ENCODE measurements at places on chromosomes 12 and 14.

- DNase-seq, result peak; percentile 46
These were observed 6.9 kb downstream of the RTRAF start for GRCh38 chr14:51996148-51996746.

DNA sequence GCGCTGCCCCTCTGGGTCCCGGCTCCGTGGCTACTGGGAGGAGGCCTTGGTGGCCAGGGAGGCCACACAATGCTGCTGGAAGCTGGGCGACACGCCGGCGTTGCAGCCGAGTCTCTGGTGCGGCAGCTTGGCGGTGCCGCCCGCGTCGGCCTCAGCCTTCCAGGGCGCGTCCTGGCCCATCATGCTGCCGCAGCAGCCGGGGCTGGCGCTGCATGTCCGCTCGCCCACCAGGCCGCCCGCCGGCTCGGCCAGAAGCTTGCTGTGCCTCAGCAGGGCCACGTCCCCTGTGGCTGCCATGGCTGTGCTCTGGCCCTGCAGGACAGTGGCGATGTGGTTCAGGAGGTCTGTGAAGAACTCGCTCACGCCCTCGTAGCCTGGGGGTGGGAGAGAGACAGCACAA lies 18.6 kb downstream of the CHGA start:
- DNase-seq, result no peak

GRCh38 chr14:61176686-61177085 lies 104.5 kb downstream of the TMEM30B start:
- no peak for DNase-seq

GRCh38 chr12:90938451-90938850 lies 16.5 kb downstream of the CCER1 start:
- DNase-seq, result no peak

- DNase-seq, result no peak
These were observed 9.4 kb upstream of the LRP1-AS start for GRCh38 chr12:57156701-57157403.

- no peak for DNase-seq
These were observed 10.0 kb upstream of the NRIP2 start for GRCh38 chr12:2844786-2845185.
